ENCODE measurements at places on chromosomes 12 and 14. TPM values are rescaled to one million over a fixed set of nuclear protein-coding genes. Genes with fewer than 3 reads are reported as not detected.

DNA sequence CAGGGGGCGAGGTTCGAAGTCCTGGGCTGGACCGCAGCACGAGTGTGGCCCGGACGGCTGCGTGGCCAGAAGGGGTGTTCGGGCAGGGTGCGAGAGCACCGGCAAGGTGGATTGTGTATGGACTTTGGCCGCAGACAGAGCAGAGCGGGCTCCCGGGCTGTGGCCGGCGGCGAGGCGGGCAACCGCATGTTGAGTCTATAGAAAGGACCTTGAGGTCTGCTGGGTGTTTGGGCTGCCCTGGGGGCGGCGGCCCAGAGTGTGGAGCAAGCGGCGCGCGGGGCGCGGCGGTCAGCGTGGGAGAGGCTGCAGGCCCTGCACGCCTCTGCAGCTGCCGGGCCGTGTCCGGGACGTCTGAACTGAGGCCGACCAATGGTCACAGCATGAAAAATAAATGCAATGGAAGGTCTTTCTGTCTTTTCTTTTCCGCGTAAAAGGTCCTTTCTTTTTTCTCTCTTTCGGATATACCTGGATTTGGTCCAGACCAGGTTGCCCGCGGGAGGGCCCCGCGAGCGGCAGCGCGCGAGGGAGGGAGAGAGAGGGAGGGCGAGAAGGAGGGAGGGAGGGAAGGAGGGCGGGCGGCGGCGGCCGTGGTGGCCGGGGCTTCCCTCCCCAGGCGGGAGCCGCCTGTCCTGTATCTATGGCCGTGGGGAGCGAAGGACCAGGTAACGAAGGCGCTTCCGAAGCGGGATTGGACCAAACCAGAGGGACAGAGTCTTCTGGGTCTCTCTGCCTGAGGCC is 5.5 kb upstream of the HOXC9 start:
- DNase-seq: no peak

- DNase-seq: peak; percentile 20
Measured at GRCh38 chr12:31308116-31308515, 17.8 kb downstream of the SINHCAF start.

GRCh38 chr14:69547701-69548348 is 26.8 kb downstream of the CCDC177 start:
- no peak for DNase-seq

DNA sequence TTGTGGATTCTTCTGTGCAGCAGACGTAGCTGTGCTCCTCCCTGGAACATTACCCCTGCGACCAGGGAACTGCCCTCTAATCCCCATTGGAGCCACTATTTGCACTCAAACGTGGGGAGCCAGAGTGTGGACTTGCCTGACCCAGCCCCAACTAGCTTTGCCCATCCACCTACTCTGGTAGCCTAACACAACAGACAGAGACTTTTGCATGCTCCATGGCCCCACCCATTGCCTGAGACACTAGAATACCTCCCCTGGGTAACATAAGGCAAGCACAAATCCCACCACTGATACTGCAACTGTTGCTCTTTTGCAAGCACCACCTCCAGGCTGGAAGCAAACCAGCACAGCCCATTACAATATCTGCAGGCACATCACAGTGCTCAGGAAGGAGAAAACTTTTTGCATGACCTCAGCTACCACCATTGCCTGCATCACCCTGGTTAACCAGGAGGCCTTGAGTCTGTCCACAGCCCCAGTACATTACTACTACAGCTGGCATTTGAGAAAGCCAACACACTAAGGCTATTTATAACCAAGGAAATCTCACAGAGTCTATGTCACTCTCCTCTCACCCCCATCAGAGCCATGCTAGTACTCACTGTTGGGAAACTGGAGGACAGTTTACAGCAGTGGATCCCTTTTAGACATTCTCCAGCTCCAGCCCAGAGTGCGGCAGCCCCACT is 15.0 kb downstream of the CEP128 start:
- DNase-seq: peak; percentile 20

DNA sequence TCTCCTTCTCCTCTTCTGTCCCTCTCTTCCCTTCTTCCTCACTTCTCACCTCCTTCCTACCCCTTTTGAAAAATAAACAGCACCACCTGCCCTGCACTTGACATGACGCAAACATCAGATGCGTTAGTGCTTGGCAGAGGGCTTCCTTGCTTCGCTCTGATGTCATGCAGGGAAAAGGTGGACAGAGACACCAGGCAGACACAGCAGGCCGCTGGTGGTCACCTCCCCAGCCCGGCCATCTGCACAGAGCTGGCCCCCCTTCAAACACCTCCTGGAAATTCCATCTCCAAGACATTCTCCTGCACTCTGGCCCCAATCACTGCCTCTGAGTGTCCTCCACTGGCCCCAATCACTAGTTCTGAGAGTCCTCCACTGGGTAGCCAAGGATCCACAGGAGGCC is 353.6 kb downstream of the MED13L start:
- no peak for DNase-seq

- DNase-seq: no peak
Measured at GRCh38 chr12:120350576-120351350, 18.2 kb downstream of the MSI1 start.

DNA sequence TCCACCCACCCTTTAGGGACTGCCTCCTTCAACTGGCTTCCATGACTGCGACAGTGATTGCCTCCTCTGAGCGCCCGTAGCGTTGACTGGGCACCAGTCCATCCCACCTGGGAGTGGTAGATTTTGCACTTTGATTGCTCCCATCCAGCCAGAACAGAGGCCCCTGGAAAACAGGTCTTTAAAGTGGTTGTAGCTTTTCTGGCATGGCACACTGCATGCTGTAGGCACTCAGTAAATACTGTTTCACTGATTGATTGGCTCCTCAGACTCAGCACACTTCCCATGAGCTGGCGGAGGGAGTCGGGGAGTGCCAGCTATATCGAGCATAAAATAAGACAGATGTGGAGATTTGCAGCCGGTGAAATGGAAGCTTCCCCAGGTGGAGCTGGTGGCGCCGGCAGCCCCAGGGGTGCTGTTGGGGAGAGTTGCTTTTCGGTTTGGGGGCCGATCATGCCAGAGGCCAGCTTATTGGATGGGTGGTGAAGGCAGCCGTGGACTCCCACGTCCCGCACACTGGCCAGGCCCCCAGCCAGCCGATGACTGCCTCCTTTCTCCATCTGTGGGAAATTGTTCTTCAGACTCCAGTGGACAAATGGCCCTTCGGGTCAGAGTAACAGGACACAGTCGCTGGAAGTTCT is 200.2 kb downstream of the TSPAN9 start:
- DNase-seq: no peak

GRCh38 chr12:42190376-42190775 is 45.7 kb upstream of the GXYLT1 start:
- no peak for DNase-seq

Gene BDKRB1
- total RNA-seq: 5.0 TPM

Gene ARHGEF40
- 20.7 TPM for total RNA-seq

Gene ZC3H14
- 70.2 TPM for total RNA-seq

Gene TMEM52B
- not detected for total RNA-seq

Gene ABCC9
- 0.03 TPM for total RNA-seq

Gene TBX3
- 33.5 TPM for total RNA-seq

Gene TCTN1
- total RNA-seq: 22.7 TPM

Gene OR6C3
- total RNA-seq: not detected
